Activated CD4-positive, alpha-beta T cell treated with anti-CD3 and anti-CD28 coated beads, Interleukin-2, Interleukin-4, amounts not matched to agents 100 ng/mL and 50 ng/mL, durations not matched to agents 16 hours and 8 hours (primary cell): ENCODE measurements at places on chromosomes 2 and 18.

DNA sequence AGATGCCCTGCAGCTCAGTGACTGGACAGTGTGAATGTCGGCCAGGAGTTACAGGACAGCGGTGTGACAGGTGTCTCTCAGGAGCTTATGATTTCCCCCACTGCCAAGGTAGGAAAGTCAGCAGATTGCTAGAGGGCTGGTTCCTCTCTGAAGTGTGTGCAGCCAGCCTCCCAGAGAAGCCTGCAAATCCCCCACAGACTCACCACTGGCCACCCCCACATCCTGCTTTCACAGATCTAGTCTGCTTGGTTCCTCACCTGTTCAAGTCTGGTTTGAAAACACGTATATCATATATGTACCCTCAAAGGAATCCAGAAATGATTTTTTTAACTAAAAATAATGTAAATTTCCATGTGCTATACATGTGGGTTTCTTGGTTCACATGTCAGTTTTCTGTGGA, 121.1 kb downstream of the LAMA3 start:
- no peak for DNase-seq

DNA sequence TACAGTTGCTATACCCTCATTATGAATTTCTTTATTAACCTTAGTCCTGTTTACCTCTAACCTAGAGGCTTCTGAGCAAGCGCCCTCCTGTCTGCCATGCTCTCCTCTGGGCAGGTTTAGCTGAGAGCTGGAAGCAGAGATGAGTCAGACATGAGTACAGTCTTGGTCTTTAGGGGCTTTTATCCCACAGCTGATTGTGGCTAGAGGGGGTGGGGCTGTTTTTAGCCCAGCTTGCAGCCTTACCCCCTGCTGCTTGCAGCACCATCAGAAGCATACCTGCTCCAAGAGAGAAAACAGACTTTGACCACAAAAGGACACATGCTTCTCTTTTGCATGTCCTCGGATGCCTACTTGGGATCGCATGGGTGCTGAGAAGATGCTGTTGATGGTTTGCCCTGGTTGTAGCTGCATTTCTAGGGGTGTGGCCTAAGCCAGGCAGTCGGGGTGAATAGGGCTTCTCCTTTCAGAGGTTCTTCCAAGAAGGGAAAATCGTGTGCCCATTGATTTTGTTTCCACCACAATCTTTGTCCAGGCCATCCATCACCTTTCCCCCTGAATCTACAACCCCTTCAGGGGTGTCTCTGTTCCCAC, 115.0 kb upstream of the LGALSL start:
- peak; percentile 15 for DNase-seq

DNA sequence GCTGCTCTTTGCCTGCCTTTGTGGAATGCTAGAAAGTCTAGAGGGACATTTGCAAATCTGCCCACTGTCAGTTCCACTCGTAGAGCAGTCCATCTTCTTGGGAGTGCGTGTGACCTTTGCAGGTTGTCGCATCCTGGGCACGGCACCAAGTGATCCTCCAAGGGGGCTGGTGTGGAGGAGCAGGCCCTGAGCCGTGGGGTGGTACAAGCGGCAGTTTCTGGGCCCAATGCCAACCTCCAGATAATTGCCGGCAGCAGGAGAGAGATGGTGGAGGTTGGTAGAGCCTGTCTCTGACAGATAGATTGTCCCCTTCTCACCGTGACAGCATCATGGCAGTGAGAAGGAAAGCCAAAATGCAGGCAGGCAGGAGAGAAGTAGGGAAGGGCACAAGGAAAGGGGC, 150.7 kb upstream of the SLC14A2 start:
- DNase-seq: no peak

- DNase-seq: peak; percentile 30
Observed at GRCh38 chr2:46329803-46330775, 32.9 kb downstream of the EPAS1 start.

DNA sequence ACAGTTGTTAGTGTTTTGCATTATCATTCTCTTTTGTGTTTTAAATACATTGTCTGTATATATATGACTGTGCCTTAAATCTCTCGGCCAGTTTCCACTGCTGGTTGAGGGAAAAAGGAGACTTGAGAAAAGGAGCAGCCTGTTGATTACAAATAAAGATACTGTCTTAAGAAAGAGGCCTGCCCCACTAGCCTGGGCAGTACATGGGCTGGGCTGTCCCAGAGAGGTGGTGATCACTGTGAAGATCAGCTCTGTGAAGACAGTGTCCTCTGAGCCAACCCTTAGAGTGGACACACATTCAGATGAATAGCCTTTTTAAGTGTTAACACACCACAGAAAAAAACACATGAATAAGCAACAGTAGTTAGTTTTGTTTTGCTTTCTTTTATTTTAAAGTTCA, 10.0 kb upstream of the OTX1 start:
- DNase-seq: no peak

DNA sequence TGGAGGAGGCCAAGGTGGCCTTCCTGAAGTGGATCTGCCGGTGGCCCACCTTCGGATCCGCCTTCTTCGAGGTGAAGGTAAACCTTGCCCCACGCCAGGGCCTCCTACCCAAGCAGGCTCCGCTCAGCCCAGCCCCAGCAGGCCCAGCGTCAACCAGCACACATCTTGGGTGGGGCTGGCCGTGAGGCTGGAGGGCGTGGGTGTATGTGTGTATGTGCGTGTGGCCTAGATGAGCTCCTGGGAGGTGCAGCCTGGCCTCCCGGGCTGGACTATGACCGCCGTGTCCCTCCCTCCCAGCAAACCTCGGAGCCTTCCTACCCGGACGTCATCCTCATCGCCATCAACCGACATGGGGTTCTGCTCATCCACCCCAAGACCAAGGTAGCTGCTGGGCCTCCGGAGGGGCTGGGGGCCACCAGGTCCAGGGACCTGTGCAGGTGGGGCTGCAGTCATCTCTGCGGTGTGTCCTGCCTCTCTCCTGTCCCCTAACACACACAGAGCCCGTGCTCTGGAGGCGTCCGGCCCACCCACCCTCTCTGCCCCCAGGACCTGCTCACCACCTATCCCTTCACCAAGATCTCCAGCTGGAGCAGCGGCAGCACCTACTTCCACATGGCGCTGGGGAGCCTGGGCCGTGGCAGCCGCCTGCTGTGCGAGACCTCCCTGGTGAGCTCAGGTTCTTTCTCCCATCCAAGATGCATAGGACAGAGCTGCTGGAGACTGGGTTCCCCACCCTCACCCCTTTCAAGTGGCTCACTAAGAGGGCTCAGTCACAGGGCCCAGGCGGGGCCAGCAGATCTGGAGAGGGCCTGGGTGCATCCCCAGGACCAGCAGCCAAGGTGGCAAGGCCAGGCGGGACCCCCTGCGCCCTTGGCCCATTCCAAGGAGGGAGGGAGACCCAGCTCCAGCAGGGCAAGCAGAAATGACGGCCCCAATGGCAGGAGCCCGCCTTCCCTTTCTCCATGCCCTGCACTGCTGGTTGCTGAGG, 9.4 kb upstream of the GPR17 start:
- DNase-seq: no peak

GRCh38 chr2:201149064-201149820, 33.3 kb downstream of the CFLAR start:
- DNase-seq: no peak

DNA sequence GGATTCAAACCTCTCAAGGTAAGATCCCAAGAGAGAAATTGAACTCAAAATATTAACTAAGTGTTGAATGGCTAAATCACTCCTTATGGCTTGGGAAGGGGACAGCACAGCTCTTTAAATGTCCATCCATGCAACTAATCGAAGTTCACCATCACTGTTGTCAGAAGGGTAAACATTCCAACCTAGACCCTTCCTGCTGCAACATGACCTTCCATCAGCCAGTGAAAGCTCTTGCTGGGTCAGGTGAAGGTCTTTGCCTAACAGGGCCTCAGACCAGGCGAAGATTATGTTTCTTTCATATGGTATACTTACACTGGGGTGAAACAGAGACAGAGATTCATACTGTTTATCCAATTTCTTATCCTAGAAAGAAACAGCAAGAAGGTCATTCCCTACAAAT, 16.4 kb downstream of the IAH1 start:
- DNase-seq: no peak

GRCh38 chr2:184611361-184612085, 13.2 kb downstream of the ZNF804A start:
- DNase-seq: peak; percentile 5

DNA sequence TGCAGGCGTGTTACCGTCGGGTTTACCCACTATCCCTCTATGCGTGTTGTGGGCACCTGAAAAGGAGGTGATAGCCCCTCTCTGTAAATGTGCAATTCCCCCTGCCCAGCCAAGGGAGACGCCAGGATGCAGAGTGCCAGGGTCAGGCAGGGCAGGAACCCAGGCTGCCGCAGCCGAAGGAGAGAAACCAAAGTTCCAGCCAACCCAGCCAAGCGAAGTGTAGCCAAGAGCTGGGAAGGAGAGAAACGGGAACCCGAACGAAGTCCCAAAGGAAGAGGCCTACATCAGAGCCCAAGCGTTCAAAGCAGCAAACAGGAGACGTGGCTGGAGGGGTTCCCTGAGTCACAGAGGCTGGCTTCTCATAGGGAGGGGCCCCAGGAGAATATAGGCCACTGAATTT, 24.2 kb upstream of the SPR start:
- DNase-seq: no peak
